Osteocyte (in vitro differentiated cells): ENCODE measurements at places on chromosomes 2 and 18.

DNA sequence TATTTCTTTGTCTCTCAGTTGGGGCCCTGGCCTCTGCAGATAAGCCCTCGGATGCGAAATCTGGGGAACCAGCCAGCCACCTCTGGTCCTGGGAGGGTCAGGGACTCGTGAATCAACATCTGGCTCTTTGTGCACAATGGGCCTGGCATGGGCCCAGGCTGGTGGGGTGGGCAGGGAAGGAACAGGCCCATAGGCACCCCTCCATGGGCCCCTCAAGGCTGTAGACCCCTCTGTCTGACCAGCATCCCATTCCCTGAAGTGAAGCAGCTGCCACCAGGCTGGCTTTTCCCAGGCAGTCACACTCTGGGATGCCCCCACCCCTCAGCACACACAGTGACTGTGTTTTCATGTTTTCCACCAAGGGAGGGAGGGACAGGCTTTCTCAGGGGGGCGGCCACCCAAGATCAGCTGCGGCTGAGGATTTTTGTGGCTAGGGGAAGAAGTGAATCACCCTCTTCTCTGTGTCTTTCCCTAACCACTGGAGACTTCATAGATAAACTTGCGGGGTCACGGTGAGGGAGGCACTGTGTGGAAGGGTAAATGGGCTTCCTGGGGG lies 166.0 kb downstream of the AGAP1 start:
- DNase-seq: no peak

- DNase-seq: no peak
Measured at GRCh38 chr18:51009072-51009471, 20.9 kb upstream of the SMAD4 start.

DNA sequence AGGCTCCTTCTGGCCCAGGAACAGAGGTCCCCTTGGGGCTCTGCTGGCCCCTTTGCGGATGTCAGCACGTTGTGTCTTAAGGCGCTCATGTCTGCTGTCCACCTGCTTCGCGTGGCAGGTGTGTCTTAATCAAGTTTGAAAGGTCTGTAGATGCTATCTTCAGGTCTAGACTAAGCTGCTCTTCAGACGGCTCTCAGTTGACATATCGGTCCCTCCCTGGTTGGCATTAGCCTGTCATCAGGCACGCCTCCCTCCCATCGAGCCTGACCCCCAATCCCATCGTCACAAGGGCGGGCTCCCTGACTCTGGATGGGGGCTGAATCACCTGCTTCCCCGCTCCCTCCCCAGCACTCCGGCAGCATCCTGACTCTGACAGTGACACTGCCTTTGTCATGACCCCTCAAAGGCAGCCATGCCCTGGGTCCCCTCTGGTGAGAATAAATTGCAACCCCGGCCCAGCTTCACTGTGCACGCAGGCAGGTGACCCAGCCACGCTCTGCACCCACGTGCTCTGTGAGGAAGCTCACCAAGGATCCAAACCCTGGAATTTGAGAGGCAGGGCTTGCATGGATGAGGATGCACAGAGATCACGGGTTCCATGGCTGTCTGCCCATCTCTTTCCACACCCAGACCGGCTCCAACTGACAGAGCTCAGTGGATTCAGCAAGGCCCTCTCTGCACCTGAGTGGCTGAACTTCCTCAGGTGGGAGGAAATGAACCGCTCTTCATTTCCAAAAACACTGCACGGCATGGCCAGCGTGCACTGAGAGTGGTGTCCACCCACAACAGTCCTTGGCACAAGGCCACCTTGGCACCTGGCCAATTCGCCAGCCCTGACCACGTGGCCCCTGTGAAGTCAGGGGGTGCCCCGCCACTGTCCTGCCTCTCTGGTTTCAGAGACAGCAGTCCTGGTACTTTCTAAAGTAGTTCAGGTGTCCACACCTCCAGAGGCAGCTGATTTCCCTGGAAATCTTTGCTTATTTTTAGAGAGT lies 110.2 kb upstream of the GPC1 start:
- DNase-seq: peak; percentile 83

DNA sequence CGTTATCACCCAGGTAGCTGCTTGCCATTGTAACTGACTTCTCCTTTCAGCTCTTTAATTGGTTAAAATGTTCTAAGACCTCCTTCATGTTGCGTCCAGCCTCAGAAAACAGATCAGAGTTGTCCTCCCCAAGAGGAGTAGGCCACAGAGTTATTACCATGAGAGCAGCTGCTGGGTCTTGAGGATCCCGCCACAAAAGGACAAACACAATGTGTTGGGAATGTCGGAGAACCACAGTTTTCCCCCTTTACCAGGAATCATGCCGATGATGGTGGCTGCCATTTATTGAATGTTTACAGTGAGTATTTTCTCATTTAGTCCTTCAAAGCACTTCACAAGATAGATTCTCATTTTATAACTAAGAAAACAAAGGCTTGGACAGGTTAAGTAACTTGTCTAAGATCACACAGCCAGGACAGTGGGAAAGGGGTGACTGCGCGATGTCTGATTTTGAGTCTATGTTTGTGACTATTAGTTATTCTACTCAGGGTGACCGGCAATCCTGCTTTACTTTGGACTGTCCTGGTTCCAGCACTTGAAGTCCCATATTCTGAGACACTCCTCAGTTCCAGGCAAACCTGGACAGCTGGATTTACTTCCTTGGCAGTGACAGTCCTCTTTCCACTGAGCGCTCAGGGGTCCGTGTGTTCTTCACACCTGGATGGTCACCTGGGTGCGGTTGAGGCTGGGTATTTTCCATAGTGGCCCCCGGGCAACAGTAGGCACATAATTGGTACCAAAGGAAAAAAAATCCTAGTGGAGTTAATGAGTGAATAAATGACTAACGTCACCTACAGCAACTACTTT lies 93.6 kb downstream of the LIPG start:
- DNase-seq: no peak

- no peak for DNase-seq
Measured at GRCh38 chr18:38996056-38996455, 1430.5 kb upstream of the CELF4 start.

DNA sequence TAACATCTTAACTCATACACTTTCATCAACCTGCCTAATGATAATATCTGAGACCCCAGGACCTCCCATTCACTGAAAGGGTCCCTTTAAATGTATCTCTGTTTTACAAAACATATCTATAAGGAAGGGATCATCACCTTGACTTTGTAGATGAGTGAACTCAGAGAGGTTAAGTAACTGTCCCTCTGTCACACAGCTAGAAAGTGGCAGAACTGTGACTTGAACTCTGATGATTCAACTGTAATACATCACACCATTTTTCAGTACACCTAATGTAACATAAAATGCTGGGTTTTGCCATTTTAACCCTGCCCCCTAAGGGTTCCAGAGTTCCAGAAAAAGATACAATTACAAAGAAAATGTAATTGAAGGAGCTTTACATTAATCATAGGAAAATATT lies 234.6 kb downstream of the ZEB2 start:
- no peak for DNase-seq

DNA sequence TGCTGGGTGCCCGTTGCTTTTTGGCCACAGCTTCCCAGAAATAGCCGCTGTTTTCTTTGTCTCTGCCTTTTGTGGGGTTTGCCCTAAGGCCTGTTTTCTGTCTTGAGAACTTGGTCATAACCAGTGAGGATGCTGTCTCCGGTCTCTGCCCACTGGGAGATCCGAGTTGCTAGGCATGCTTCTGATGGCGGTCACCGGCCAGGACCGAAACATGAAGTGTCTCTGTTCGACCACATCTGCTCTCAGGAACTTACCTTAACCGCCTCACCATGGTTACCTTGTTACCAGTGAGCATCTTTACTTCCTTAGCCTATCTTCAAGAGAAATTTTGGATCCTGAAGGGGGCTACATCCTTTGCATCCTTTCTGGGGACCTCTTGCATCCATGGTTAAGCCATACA lies 91.9 kb downstream of the RTP5 start:
- no peak for DNase-seq

- DNase-seq: no peak
Measured at GRCh38 chr2:199455545-199456382, 2.0 kb downstream of the SATB2 start.

DNA sequence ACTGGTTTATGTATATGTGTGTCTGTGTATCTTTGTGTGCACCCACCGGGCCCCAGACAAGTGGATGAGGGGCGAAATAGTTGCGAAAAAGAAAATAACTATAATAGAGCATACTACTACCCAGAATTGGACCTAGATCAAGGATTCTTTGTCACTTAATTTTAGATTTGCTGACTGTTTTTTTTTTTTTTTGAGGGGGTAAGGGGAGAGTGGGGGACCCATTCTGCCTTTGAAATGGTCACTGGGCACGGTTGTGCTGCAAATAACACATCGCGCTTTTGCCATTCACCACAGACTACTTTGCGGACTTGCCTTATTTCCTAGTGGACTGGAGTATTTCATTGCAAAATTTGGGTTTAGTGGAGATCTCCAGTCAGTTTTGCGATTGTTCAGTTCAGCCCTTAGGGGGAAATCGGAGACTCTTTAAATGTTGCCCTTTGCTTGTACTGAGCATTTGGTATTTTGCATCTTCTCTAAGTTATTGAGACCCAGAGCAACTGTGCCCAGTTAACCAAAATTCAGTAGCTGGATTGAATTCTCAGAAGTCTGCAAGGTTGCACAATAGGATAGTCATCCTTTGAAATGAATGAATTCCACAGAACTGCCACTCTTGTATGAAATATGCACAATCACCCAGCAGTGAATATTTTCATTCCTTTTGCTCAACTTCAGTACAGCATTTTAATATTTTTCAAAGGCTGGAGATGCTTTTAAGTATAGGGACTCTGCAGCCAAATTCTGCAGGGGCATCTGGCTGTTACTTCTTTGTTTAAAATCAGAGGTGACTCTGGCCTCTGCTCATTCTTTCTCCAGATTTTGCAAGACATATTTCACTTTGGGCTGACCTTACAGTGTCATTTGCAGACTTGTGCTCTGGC lies 2.9 kb downstream of the TRIB2 start:
- DNase-seq: no peak

DNA sequence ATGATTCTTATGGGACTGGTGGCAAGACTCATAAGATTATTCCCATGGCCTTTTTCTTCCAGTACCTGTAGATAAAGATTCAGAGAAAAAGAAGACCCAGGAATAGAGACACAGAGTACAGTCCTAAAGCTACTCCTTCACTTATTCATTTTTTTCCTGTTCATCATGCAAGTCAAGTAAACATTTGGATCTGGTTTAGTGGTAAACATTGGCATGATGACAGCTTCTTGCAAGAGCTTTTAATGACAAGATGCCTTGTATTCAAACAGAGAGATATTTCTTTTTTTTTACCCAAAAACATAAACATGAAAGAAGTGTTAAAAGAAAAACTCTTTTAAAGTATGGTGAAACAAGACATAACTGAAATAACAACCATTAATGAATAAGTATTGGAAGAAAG lies 20.2 kb downstream of the CXCR2 start:
- no peak for DNase-seq

- DNase-seq: no peak
Measured at GRCh38 chr2:160252278-160252887, 52.3 kb upstream of the ITGB6 start.

DNA sequence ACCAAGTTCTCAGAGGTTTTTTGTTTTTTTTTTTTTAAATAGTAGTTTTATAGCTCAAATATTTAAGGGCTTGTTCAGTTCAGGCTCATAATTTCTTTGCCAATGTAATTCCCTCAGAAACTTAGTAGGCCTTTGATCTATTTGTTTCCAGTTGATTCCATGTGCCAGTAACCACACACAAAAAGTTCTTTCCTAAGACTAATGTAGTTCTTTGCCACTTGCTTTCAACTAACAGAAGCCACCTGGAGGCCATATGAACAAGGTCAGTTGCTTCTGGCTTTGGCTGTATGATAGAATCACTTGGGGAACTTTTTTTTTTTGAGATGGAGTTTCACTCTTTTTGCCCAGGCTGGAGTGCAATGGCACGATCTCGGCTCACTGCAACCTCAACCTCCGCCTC lies 100.7 kb downstream of the DTNB start:
- DNase-seq: no peak

GRCh38 chr2:152394326-152394725 lies 59.4 kb downstream of the FMNL2 start:
- DNase-seq: no peak

DNA sequence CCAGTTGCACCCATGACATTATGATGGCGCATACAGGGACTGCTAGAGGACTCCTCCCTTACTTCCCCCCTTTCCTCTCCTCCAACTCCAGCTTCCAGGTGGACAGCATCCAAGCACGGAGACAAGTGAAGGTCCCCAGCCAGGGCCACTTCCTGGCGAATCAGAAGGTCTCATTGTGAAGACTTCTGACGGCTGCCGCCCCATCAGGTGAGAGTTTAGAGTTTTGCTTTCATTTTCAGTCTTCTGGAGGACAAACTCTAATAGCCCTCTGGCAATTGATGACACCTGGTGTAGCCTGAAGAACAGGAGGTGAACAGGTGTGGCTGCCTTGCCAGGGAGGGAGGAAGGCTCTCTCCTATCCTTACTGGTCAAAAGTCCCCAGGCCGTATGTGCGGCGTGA lies 77.3 kb upstream of the KCNH7 start:
- DNase-seq: no peak

DNA sequence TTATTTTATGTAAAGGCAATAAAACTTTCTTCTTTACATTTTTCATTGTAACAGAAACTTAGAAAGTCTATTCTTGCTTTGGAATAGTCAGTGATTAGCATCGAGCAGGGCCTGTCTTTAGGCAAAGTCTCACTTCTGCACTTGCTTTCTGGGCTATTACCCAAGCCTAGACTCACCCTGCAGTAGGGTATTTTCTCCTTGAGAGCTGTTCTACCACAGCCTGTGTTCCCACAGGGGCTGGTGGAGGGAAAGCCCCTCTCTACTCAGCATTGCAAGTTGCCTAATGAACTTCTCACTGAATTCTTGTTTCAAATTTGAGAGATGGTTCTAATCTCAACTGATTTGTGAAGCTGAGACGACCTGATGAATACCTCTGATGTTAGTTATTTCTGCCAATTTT lies 111.7 kb upstream of the KLHL14 start:
- no peak for DNase-seq

DNA sequence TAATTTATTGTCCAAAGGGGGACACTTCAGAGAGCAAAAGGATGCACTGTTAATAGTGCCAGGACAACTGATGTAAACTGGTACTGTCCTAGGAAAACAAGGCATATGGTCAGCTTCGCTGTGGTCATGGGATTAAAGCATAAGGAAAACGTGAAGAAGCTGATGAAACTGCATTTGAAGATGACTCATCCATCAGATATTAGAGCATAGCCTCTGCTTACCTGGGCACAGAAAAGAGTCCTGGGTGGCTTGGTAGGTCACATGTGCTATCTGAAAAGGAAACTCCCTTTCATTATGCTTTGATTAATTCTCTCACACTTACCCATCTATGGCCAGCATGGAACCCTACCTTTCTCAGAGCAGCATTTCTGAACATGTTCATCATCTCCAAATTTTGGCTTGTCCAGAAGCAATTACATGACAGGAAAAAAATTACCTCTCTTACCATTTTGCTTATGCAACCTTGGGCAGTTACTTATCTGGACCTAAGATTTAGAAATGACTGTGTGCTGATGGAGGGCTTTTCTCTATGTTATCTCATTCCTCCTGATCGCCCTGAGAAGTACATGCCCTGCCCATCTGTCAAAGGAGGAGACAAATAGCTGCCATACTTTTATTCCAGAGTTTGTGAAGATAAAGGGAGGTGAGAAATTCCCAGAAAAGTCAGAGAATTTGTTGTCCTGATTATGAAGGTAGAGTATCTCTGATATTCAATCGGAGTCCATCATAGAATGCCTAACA lies 275.3 kb upstream of the SLC14A2 start:
- no peak for DNase-seq
